AG10803 (cell line): ENCODE measurements at places on chromosomes 6 and 20.
A peak's percentile ranks its signal among the peaks of the same experiment; 100 is the strongest.

- no peak for DNase-seq
Measured at GRCh38 chr6:113396730-113397129, 460.4 kb upstream of the MARCKS start.

DNA sequence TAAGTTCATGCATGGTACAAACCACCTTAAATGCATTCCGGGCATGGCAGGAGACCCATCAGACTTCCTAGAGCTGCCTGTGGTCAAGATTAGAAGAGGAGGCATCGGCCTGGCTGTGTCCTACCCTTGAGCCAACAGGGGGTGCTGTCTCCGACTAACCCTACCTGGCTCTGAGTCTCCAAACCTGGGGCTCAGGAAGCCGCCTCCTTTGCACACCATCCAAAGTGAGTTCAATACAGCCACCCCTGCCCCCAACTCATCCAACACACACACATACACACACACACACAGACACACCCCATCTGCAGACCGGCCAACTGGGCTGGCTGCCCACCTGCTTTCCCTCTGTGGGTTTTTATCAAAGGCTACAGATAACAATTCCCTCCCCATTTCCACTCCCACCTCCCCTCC is 77.0 kb downstream of the JPH2 start:
- DNase-seq = no peak

DNA sequence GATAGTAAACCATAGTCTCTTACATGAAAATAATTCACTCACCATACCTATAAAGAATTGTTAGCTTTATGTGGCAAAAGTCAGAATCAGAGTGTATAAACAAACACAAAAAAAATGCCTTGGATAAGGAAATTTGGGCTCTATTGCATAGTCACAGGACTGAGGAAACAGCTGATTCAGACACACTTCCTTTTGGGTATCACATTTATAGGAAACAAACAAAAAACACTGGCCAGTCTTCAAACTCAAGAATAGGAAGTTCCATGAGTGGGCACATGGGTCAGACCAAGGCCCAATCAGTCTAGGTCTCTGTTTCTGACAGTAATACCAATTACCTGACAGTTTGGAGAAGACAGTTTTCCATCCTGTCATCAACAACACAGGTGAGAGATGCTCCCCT is 8.0 kb downstream of the SLC18B1 start:
- DNase-seq = no peak

DNA sequence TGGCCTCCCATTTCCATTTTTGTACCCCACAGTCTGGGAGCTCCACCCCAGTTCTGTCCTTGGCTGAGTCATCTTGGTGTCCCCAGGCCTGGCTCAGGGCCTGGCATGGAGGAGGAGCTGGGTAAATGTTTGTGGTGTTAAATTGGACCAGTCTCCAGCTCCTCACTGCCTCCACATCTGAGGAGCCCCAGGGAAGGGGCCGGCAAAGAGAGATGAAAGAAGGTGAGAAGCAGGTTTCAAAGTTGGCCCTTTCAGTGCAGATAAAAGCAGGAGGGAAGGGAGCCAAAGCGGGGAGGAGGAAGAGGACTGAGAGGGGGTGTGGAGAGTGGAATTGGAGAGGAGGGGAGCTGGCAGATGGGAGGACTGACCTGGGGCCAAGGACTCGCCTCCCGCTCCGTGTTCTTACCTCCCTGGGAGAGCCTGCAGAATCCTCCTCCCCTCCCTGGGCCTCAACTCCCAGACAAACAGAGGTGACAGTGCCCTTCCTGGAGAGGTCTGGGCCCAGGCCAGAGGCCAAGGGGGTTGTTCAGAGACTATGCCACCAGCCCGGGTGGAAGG is 89.0 kb downstream of the CD40 start:
- no peak for DNase-seq

GRCh38 chr6:72553531-72554511 is 68.0 kb upstream of the KCNQ5 start:
- peak; percentile 87 for DNase-seq

- peak; percentile 24 for DNase-seq
Measured at GRCh38 chr20:38825901-38826625, 20.6 kb downstream of the PPP1R16B start.

DNA sequence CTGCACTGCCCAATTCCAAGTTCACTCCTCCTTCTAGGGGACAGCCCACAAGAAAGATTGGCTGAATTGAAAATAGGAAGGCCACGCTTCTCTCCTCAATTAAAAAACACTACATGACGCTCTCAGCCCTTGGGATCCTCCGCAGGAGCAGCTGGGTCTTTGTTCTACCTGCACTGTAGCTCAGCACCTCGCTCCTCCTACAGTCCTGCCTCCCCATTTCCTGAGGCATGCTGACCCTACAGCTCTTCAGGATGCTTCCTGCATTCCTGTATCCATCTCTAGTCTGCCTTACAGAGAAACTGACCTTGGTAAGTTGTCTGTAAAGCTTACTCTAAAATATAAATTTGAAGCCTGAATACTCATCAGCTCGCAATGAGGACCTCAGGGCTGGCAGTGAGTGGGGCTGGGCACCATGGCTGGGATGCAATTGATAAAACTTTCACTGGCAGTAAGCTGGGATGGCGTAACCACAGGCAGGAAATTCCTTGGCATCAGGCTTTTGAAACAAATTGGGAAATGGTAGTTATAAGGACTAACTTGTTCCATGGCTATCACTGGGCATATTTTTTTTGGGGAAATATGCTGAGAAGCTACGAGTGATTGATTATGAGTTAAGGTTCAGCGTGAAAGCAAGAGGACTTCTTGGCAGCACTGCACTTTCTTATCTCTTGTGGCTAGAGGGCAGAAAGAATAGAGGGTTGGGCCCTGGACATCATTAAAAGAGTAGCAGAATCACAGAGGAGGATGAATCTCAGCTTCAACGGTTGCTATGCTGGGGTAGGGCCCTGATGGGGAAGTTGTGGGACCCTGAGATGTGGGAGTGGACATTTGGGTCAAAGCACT is 11.7 kb upstream of the SIRPB1 start:
- DNase-seq = peak; percentile 17

GRCh38 chr6:81253821-81254220 is 498.7 kb downstream of the TENT5A start:
- DNase-seq = no peak

DNA sequence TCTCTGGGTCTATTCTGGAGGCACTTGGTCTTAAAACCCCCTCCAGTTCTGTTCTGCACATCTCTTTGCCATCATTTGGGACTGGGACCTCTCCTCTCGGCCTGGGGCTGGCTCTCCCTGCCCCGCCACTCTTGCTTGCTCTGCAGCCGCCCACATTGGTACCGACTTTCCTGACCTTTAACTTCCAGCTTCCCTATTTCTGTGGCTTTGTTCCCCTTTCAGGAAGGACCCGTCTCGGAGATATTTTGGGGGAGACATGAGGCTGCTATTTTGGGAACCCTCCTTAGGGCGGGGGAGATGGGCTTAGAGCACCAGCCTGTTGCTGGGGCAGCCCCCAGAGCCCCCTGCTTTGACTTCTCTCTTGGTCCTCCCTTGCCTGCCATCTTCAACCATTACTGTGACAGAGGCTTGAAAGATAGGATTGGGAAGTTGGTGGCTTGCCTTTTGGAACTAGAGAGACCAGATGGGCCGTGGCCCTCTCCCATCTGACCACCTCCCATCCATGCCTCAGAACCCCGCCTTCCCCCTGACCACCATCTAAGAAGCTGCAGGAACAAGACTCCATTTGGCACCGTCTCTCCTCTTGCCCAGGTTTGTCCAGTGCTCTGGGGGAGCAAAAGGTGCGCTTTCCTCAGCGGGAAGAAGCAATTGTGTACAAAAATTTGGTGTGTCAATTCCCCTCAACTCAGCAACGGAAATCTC is 914 bp downstream of the TREM2 start:
- DNase-seq = no peak
